ENCODE measurements at places on chromosomes 1 and 21. TPM values are rescaled to one million over a fixed set of nuclear protein-coding genes. Genes with fewer than 3 reads are reported as not detected.
A peak's percentile ranks its signal among the peaks of the same experiment; 100 is the strongest.

GRCh38 chr1:93142161-93142560, 38.1 kb downstream of the TMED5 start:
- DNase-seq: no peak

- no peak for DNase-seq
Measured at GRCh38 chr1:33872683-33873082, 8.8 kb downstream of the HMGB4 start.

DNA sequence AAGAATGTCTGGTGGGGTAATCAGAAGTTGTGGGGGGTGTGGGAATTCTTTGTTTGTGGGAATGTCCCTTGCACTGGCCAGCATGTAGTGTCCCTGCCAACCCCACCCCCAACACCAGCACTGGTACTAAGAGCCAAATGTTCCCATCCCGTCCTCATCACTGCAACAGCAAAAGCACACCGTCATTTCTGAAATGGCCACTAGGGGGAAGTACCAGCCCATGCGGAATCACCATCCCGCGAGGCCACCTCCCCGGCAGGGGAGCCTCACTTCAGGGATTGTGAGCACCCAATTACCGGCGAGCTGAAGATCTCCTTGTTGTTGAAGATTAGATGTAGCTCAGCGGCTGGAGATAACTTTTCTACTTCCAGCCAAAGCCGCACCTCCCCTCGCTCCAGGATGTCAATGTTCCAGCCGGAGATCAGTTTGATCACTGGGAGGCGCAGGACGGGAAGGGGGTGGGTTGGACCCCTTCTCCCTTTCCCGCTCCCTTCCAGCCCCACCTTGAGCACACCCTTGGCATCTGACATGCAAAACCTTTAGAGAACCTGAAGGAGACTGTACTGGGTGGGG, 41.0 kb downstream of the MYOM3 start:
- peak; percentile 51 for DNase-seq

- no peak for DNase-seq
Measured at GRCh38 chr1:25695090-25695770, 78.6 kb downstream of the MAN1C1 start.

GRCh38 chr21:20802631-20803260, 195.5 kb upstream of the NCAM2 start:
- no peak for DNase-seq

DNA sequence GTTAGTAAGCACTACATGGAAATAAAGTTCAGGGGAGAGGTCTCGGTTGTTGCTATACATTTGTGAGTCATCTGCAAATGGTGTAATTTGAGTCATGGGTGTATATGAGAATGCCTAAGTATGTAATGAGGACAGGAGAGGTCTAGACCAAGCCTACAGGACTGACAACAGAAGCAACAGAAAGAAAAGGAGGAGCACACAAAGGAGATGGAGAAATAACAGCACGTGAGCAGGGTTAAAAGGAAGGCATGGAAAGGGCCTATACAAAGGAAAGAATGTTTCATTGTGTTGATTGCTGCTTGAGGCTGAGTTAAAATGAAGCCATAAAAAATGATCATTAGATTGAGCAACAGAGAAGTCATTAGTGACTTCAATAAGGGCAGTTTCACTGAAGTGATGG, 28.0 kb upstream of the PRKAA2 start:
- DNase-seq: no peak

DNA sequence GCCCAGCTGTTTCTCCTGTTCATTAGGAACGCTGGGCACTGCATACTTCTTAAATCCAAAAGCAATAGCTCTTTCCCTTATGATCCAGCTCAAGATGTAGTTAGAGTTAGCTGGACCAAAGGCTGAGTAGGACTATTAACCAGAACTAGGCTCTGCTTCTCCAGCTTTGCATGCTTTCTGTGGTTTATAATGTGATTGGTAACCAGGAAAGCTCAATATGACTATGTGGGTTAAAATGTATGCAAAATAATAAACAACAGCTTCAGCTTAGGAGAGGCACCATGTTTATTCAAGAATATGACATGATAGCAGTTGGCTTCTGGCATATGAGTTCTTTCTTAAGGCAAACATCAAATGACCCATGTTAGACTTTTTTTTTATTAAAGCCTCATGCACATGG, 73.8 kb downstream of the LYPLAL1 start:
- no peak for DNase-seq

GRCh38 chr1:99829269-99829668, 20.9 kb upstream of the AGL start:
- no peak for DNase-seq

- no peak for DNase-seq
Measured at GRCh38 chr1:10628685-10629084, 153.9 kb downstream of the PEX14 start.

TSTD1 gene
- total RNA-seq: 69.8 TPM

GRCh38 chr1:32066489-32066873, 6.3 kb upstream of the TMEM39B start:
- DNase-seq: no peak
